ENCODE measurements at places on chromosomes 4 and X. TPM values are rescaled to one million over a fixed set of nuclear protein-coding genes. Genes with fewer than 3 reads are reported as not detected.

Gene TMEM154
- 5.6 TPM for total RNA-seq

Gene TLR6
- total RNA-seq, result 2.3 TPM

Gene FHL1
- 49.2 TPM for total RNA-seq

Gene SCML2
- total RNA-seq, result 1.4 TPM

Gene SLC25A43
- 20.5 TPM for total RNA-seq

Gene CXorf65
- total RNA-seq, result not detected
